Stimulated activated CD4-positive, alpha-beta T cell treated with anti-CD3 and anti-CD28 coated beads, TNF-alpha, amount 100 ng/mL, for 1 hour (primary cell): ENCODE measurements at places on chromosomes 7 and 10.

DNA sequence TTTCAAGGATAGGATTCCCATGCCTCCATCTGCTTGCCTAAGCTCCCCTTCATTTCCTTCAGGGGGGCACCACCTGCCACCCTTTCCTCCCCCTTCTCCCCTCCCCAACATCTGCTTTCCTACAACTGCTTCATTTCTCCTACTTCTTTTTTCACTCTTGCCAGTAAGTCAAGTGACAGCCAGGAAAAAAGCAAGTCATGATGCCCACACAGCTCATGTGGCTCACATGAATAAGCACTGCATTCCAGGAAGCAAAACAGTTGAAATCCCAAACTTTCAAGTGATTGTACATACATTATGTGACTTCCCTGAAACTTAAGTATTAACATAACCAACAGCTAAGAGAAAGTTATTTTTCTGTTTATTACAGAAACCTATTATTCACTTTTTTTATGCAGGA, 78.6 kb downstream of the TNS3 start:
- no peak for DNase-seq

- no peak for DNase-seq
These were observed 71.5 kb downstream of the CARD11 start for GRCh38 chr7:2971914-2972834.

DNA sequence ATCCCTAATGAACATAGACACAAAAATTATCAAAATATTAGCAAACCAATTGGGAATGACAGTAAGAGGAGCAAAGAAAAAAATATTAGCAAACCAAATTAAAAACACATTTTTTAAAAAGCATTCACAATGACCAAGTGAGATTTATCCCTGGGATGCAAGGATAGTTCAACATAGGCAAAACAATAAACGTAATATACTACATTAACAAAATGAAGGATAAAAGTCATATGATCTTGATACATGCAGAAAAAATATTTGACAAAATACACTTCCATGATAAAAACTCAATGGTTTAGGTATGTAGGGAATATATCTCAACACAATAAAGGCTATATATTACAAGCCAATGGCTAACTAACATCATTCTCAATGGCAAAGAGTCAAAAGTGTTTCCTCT, 83.3 kb downstream of the CRPPA start:
- DNase-seq, result no peak

DNA sequence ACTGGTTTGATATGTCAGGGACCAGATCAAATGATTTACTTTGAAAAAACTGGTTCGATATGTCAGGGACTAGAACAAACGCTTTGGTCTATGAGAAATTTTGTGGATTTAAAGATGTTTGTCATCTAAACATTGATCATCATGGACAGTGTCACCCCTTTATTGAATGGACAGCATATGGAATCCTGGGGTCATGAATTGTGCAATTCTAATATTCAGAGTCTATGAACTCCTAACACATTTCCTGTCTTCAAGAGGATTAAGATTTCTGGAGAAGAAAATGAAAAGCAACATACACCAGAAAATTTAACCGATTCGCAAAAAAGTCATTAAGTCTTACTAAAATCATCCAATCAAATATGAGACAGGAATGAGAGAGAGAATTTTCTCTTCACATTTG, 106.4 kb upstream of the FAM133B start:
- DNase-seq, result no peak

DNA sequence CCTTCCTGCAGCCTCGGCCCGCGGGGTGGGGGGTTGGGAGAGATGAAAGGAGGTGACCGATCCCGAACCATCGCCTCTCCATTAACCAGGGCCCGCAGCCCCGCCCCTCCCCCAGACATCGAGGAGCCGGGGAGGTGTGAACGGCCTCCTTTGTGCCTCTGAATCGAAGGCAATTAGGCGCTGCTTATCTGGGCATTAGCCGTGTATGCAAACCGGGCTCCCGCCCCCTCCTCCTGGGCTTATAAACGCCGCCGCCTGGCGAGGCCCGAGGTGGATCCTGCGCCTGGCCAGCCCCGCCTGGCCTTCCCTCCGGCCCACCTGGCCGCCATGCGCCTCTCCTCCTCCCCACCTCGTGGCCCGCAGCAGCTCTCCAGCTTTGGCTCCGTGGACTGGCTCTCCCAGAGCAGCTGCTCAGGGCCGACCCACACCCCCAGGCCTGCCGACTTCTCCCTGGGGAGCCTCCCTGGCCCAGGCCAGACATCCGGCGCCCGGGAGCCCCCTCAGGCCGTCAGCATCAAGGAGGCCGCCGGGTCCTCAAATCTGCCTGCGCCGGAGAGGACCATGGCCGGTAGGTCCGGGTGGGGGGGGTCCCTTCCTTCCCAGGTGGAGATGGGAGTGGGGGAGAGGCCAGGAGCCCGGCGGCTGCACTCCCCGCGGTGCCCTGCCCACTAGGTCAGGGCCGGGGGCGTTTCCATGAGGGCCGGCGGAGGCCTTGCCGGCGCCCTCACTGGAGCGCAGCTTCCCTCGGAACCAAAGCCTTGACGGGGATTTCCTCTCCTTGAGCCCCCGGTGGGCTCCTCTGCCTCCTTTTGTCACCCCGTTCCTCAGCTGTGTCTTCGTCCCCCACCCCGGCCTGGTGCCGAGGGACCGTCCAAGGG, at the start of gene VENTX:
VENTX (plus strand) TSS at position 268 of the 878 bp plus-strand sequence; CDS start at position 328, 60 bp downstream.
- DNase-seq, result no peak

DNA sequence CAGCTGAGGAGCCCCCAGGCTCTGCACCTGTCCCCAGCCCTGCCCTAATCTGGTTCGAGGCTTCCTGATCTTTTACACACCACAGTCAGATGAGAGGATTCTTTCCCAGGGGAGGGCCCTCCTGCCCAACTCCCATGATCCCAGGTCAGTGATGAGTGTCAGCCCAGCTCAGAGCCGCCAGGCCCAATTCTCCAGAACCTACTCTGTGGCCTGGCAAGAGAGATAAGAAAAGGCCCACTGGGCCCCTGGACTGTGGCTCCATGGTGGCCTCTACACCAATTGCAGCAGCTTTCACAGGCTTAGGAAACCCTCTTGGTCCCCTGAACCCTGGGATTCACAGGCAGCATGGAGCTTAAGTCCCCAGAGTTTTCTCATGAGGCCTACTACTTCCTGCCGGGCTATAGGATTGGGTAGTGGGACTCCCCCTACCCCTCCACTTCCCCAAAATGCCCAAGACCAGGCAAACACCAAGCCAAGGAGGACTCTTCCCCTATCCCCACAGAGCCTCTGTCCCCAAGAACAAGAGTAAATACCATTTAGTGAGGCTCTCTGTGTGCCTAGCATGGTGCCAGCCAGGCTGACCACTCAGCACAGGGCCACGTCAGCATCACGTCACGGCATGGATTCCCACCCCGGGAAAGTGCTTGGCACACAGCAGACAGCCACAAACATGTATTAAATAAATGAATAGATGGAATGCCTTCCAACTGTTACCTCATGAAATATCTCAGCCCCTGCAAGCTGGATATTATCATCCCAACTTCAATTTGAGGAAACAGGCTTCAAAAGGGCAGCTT, 100.0 kb downstream of the GRID1 start:
- no peak for DNase-seq

DNA sequence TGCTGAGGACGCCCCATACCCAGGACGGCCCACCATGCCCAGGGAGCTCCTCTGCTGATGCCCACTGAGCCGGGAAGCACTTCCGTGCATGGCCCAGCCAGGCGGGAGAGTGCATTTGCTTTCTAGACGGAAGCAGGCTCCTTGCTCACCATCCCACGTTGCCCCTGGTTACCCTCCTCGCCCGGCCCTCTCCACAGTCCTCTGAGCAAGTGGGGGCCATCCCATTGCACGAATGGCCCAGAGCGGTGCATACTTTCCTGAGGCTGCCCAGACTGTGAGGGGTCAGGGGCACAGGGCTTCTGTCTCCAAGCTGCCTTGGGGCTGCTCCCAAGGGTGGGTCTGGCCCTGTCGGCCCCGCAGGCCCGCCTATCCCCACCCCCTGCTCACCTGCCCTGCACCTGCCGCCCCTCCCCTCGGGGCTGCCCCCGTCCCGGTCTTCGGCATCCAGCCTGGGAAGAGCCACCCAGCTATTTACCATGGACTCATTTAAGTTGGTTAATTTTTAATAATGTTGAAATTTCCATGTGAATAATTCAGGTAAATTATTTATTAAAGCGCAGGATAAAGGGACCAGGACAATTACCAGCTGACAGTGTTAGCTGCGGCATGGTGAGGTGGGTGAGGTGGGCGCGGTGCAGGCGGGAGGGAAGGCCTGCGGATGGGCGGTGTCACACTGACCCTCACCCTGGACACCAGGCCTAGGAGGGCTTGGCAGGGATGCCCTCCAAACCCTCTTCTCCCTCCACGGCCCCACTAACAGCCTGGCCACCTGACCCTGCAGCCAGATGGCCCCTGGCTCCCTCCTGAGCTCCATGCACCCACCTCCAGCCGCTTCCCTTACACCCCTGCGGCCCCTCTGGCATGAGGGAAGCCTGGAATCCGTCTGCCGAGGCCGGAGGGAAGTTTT, 104.4 kb downstream of the MICALL2 start:
- no peak for DNase-seq

DNA sequence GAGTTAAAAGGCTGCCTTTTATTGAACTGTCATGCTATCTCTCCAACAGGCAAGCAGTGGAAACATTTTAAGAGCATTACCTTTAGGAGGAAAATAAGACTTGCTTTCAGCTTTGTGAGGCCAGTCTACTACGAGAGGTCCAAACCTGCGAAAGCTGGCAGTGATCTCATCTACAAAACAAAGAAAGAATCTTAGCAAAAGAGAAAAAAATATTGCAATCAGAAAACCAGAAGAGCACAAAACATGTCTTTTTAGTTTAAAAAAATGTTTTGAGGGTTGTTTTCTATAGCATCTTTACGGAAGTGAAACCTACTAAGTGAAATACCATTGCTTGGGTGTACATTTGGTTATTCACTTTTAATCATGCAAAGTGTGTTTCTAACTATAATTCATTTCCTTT, 147.9 kb downstream of the CPEB3 start:
- DNase-seq, result no peak

DNA sequence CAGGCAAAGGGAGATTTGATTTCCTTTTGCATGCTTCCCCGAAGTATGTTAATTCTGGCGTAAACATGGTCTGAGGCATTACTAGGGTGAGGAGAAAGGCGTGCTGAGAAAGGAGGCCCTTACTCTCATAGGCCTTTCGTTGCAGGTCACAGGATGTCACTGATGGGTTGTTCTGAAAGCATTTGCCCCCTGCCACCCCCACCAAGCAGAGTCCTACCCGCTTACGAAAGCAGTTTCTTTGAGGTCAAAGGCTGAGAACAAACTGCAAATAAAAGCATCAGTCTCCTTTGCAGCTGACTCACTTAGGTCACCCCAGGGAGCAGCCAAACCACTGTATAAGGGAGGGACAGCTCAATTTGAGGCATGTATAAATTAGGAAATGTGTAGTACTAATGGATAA, 57.1 kb downstream of the BPGM start:
- no peak for DNase-seq

DNA sequence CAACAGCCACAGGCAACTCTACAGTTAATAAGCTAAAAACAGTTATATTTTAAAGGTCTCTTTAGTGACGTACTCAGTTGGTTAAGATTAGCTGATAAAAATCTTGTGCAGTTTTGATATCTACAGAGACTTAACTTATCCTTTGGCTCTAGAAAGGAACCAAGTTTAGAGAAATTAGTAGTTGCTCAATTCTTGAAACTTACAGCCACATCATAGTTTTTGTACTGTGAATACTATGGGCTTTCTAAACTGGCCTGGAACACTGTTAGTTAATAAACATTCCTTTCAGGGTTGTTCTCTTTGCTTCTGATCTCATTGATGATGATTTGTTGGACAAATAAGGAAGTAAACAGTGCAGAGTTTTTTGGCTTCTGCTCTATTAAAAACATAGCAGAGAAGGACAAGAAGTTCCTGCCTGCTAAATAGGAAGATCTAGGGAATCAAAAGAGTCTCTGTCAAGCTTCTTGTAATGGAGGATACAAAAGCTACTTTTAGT, 73.1 kb downstream of the MKLN1 start:
- DNase-seq, result no peak

- DNase-seq, result no peak
These were observed 6.6 kb upstream of the LRRTM3 start for GRCh38 chr10:66919248-66919647.

DNA sequence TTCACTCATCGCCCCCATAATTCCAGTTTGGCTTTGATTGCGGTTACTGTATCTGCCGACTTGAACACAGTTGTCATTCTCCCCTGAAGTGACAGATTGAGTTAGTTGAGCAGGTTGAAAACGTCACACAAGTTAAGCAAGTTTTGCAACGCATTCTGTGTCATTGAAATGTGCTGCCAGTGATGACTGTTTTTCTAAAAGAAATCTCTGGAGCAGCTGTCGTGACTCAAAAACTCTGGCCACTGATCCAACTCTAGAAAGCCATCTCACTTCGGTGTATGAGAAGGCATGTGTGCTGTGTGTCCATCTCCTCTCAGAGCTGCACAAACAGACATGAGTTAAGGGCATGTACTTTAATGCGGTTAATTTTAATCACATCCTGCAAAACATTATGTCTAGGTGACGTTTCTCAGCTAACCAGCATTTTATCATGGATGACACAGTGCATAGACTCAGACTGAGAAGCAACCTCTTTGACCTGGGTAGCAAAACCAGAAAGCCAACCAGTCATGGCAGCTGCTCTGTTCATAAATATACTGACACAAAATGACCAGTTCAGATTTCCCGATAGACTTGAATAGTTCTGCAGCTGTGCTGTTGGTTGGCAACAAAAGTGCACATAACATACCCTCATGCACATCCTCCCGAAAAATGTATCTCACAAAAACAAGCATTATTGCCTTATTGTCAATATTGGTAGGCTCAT, 69.3 kb downstream of the CSTF2T start:
- DNase-seq, result no peak

DNA sequence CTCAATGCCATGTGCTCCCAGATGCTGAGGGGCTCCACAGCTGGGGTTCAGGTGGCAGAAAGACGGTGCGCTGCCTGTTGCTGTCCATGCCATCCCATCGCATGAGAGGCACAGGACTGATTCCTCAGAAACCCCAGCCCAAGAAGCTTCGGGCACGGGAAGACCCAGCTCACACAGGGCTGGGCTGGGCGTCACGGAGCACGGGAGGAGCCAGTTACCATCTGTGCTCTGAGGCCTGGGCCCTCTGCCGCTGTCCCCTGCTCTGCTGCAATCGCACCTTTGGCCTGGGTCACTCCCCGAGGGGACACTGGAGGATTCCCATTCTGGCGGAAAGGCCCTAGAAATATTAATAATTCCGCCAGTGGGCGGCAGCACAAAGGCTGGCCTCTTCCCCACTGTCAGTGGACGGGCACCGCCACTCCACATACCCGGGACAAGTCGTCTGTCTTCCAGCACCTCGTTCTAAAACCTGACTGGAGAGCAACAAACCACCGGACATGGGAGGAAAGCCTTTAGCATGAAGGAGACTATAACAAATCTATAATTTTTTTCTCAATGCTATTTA, 92.1 kb downstream of the PIP4K2A start:
- DNase-seq, result no peak

DNA sequence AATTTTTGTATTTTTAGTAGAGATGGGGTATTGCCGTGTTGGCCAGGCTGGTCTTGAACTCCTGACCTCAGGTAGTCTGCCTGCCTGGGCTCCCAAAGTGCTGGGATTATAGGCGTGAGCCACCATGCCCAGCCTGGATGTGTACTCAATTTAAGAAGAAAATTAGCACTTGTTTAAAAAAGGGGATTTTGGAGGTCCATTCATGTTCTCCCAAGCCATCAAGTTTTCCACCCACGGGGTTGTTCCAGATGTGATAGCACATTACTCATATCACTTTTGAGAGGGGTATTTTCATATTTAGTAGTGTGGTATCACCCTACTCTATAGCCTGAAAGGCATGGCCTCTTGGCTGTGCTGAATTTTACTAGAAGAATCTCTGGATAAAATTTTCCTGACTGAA, 10.5 kb upstream of the SLC26A3 start:
- DNase-seq, result no peak

GRCh38 chr10:12501324-12501723, 152.0 kb downstream of the CAMK1D start:
- no peak for DNase-seq
